HepG2 (cell line): ENCODE measurements at places on chromosomes 6 and 20. TPM values are rescaled to one million over a fixed set of nuclear protein-coding genes. Genes with fewer than 3 reads are reported as not detected.

The XKR7 gene
- not detected in 2 replicates for total RNA-seq

The BMP6 gene
- total RNA-seq, result 0.09 TPM in 1 of 2 replicates, not detected in the other

The CNR1 gene
- not detected in 2 replicates for total RNA-seq

The IER3 gene
- 28.7 and 51.1 TPM in 2 replicates for total RNA-seq

The RPRD1B gene
- total RNA-seq, result 41.5 and 45.6 TPM in 2 replicates

The TLDC2 gene
- 1.2 and 1.6 TPM in 2 replicates for total RNA-seq

The STX11 gene
- total RNA-seq, result not detected in 2 replicates

The MYB gene
- 0.20 and 0.44 TPM in 2 replicates for total RNA-seq

The SSTR4 gene
- not detected in 2 replicates for total RNA-seq

The SMPDL3A gene
- total RNA-seq, result 6.4 and 7.8 TPM in 2 replicates

The KIF25 gene
- total RNA-seq, result not detected in 2 replicates

- no peak for DNase-seq
- no peaks in the 10 kb centered on the region for H3K36me3 ChIP-seq
- H3K4me3 ChIP-seq, result no peak overlapping the region
- no peak overlapping the region for H3K27ac ChIP-seq
Observed at GRCh38 chr6:112027942-112028674, 25.8 kb upstream of the CCN6 start.

DNA sequence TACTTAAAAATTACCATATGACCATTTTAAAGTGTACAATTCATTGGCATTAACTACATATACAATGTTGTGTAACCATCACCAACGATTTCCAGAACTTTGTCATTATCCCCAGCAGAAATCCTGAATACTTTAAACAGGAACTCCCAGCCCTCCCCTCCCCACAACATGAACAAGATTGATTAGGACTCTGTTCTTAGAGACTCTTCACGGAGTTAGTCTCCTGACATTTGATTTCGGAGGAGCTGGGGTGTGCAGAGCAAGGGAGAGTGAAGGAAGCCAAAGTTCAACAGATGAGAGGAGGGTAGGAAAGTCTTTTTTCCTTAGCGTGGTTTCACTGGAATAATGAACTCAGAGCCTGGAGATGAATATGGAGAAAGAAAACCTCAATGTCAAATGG, 17.2 kb upstream of the QKI start:
- no peaks in the 10 kb centered on the region for H3K36me3 ChIP-seq
- no peak for DNase-seq
- no peak overlapping the region for H3K27ac ChIP-seq
- no peak overlapping the region for H3K4me3 ChIP-seq
- H3K27me3 ChIP-seq, result no peaks in the 10 kb centered on the region

DNA sequence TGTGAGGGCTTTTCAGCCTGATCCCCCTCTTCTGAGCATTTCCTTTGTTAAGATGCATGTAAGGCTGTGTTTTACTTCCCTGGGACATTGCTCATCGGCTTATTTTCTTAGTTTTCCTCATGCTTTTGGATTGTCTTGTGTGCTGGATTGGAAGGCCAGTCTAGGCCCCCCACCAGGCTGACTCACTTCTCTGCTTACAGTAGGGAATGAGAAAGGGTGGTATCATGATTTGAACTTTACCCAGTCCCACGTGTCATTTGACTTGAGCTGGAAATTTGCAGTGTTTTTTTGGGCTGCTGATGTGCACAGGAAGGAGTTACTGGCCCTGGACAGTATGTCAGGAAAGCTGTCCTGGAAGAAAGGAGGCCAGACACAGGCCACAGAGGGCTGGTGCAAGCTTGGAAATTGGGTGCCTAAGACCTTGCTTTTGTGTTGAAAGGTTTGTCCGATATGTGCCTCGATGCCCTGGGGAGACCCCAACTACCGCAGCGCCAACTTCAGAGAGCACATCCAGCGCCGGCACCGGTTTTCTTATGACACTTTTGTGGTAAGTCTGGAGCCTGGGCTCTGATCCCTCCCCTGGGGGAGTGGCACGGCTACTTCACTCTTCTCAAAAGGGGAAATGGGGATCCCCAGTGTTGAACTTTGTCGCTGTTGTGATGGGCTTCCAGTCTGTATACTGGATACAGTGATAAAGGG, 12.8 kb downstream of the RNF114 start:
- H3K36me3 ChIP-seq, result peaks cover 46% of the 10 kb centered on the region
- peak; percentile 68 for DNase-seq
- H3K4me1 ChIP-seq, result peaks cover 55% of the 10 kb centered on the region
- H3K4me3 ChIP-seq, result no peak overlapping the region
- no peaks in the 10 kb centered on the region for H3K27me3 ChIP-seq

- no peak overlapping the region for H3K4me3 ChIP-seq
- H3K27ac ChIP-seq, result no peak overlapping the region
- H3K27me3 ChIP-seq, result peaks cover 36% of the 10 kb centered on the region; the same call in 2 of the 3 replicates
Observed at GRCh38 chr6:19691465-19692167, 145.6 kb upstream of the ID4 start.

DNA sequence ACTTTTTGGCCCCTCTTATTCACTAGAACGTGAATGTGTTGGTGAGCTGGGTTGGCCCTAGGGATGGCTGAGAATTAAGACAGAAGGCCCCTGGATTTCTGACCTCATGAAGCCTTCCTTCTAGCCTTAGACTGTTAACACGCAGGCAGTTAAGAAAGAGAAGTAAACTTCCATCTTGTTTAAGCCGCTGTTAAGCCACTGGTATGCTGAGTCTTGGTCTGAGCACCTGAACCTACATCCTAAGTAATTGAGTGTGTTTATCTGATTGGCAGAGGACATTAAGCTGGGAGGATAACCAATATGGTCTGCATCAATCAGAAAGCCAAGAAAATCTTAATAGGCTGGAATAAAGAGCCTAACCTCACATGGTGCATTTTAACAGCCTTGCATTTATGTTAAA, 535.0 kb upstream of the ARID1B start:
- H3K27ac ChIP-seq, result no peak overlapping the region
- no peak overlapping the region for H3K4me3 ChIP-seq
- no peaks in the 10 kb centered on the region for H3K27me3 ChIP-seq
- no peaks in the 10 kb centered on the region for H3K36me3 ChIP-seq
- DNase-seq, result no peak

GRCh38 chr6:38460186-38460585, 179.5 kb downstream of the BTBD9 start:
- H3K36me3 ChIP-seq, result no peaks in the 10 kb centered on the region
- no peak for DNase-seq
- H3K4me3 ChIP-seq, result no peak overlapping the region
- no peak overlapping the region for H3K27ac ChIP-seq
- no peaks in the 10 kb centered on the region for H3K27me3 ChIP-seq
- no peaks in the 10 kb centered on the region for H3K4me1 ChIP-seq

- no peak overlapping the region for H3K4me3 ChIP-seq
- DNase-seq, result no peak
- H3K27me3 ChIP-seq, result peaks cover 65% of the 10 kb centered on the region
- no peaks in the 10 kb centered on the region for H3K4me1 ChIP-seq
- no peaks in the 10 kb centered on the region for H3K36me3 ChIP-seq
Observed at GRCh38 chr6:166197361-166197760, 29.7 kb upstream of the TBXT start.

- no peaks in the 10 kb centered on the region; the same call in 1 of the 2 replicates for H3K27me3 ChIP-seq
- no peaks in the 10 kb centered on the region for H3K36me3 ChIP-seq
- no peak overlapping the region for H3K4me3 ChIP-seq
Observed at GRCh38 chr6:142729618-142730017, 215.4 kb downstream of the HIVEP2 start.

- no peak for DNase-seq
- H3K4me3 ChIP-seq, result no peak overlapping the region
- peaks cover 60% of the 10 kb centered on the region for H3K4me1 ChIP-seq
- no peak overlapping the region for H3K27ac ChIP-seq
Observed at GRCh38 chr20:17936761-17937732, 31.5 kb downstream of the SNX5 start.

GRCh38 chr20:31595654-31596411, 9.3 kb upstream of the ID1 start:
- peak overlapping the region; percentile 48 for H3K4me3 ChIP-seq
- peak overlapping the region; percentile 90 for H3K27ac ChIP-seq
- DNase-seq, result peak; percentile 96
- H3K27me3 ChIP-seq, result no peaks in the 10 kb centered on the region
- H3K36me3 ChIP-seq, result no peaks in the 10 kb centered on the region

GRCh38 chr6:2980465-2980855, 9.1 kb upstream of the SERPINB6 start:
- DNase-seq, result no peak
- no peak overlapping the region for H3K27ac ChIP-seq
- H3K36me3 ChIP-seq, result no peaks in the 10 kb centered on the region
- 0 out of 3 replicates have a peak, but pooled peaks cover 11% of the 10 kb centered on the region for H3K27me3 ChIP-seq
- H3K4me3 ChIP-seq, result no peak overlapping the region

- no peaks in the 10 kb centered on the region; the same call in 1 of the 2 replicates for H3K27me3 ChIP-seq
- H3K4me1 ChIP-seq, result peaks cover 24% of the 10 kb centered on the region
- no peak overlapping the region for H3K4me3 ChIP-seq
Observed at GRCh38 chr6:106163446-106163965, 77.4 kb downstream of the PRDM1 start.

DNA sequence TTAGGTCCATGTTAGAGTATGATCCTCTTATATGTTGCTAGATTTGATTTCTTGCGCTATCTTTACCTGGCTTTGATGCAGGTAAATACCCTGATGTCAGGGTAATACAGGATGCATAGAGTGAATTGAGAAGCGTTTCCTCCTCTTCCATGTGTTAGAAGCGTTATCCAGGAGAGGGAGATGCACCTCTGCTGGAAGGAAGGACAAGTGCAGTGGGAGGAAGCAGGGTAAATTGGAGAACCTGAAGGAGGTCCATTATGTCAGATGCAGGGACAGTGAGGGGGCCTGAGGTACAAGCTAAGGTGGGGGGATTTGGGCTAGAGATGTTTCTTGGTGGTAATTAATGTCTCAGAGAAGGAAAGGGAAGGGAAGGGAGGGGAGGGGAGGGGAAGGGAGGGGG, 7.7 kb downstream of the SHLD1 start:
- no peak for DNase-seq
- no peak overlapping the region for H3K27ac ChIP-seq
- peaks cover 2% of the 10 kb centered on the region; the same call in 1 of the 2 replicates for H3K36me3 ChIP-seq
- H3K4me3 ChIP-seq, result no peak overlapping the region

DNA sequence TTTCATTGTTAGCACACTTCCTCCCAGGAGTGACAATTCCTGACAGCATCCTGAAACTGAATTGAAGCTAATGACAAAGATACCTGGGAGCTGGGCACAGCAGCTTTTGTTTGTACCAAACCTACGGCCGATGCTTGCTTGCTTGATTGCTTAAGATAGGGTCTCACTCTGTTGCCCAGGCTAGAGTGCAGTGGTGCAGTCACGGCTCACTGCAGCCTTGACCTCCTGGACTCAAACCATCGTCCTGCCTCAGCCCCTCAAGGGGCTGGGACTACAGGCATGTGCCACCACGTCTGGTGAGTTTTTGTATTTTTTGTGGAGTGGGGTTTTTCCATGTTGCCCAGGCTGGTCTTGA, 84.7 kb upstream of the SCP2D1 start:
- no peak overlapping the region for H3K27ac ChIP-seq
- DNase-seq, result no peak
- H3K4me3 ChIP-seq, result no peak overlapping the region
- no peaks in the 10 kb centered on the region for H3K36me3 ChIP-seq
- H3K27me3 ChIP-seq, result no peaks in the 10 kb centered on the region
- peaks cover 22% of the 10 kb centered on the region for H3K4me1 ChIP-seq

- H3K36me3 ChIP-seq, result no peaks in the 10 kb centered on the region
- DNase-seq, result no peak
- H3K4me1 ChIP-seq, result peaks cover 67% of the 10 kb centered on the region
- H3K4me3 ChIP-seq, result peak overlapping the region; percentile 87
Observed at GRCh38 chr6:143679041-143679440, 1.3 kb downstream of the PHACTR2 start.

- H3K4me3 ChIP-seq, result no peak overlapping the region
- DNase-seq, result no peak
- peaks cover 5% of the 10 kb centered on the region; the same call in 1 of the 3 replicates for H3K27me3 ChIP-seq
- H3K36me3 ChIP-seq, result no peaks in the 10 kb centered on the region
Observed at GRCh38 chr6:169445227-169445626, 191.6 kb upstream of the THBS2 start.

DNA sequence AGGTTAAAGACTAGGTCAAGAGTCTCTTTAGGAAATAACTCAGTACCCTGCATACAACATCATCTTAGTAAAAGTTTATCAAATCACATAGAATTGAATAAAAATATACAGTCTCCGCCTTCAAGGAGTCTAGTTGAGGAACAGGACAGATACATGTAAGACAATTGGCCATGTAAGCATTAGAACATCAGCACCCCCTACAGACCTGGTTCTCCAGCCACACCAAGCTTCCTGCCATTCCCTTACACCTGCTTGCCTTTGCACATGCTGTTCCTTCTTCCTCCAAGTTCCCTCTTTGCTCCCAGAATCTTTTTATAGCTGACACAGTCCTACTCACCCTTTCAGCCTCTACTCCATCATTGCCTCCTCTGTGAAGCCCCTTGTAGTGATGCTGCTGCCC, 187.8 kb upstream of the LRFN2 start:
- DNase-seq, result no peak
- H3K36me3 ChIP-seq, result no peaks in the 10 kb centered on the region
- no peak overlapping the region for H3K4me3 ChIP-seq
- no peak overlapping the region for H3K27ac ChIP-seq
- H3K4me1 ChIP-seq, result no peaks in the 10 kb centered on the region

DNA sequence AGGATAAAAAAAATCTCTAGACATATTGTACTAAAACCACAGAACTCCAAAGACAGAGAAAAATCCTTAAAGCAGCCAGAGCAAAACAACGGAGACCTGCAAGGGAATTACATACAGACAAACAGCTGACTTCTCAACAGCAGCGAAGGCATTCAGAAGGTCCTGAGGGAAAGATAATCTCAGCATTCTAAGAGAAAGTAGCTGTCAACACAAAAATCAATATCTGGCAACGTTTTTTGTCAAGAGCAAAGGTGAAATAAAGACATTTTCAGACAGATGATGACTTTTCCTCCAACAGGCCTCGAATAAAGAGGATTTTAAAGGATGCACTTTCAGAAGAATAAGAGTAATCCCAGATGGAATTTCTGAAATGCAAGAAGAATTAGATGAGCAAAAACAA, 6.1 kb upstream of the SCGN start:
- peak; percentile 35 for DNase-seq
- H3K4me1 ChIP-seq, result peaks cover 63% of the 10 kb centered on the region
- H3K36me3 ChIP-seq, result no peaks in the 10 kb centered on the region
- no peak overlapping the region for H3K27ac ChIP-seq

- no peak overlapping the region for H3K4me3 ChIP-seq
- H3K4me1 ChIP-seq, result peaks cover 75% of the 10 kb centered on the region
- H3K27ac ChIP-seq, result no peak overlapping the region
- DNase-seq, result peak; percentile 45
- H3K27me3 ChIP-seq, result no peaks in the 10 kb centered on the region
Observed at GRCh38 chr6:85460921-85461797, 11.3 kb downstream of the NT5E start.

DNA sequence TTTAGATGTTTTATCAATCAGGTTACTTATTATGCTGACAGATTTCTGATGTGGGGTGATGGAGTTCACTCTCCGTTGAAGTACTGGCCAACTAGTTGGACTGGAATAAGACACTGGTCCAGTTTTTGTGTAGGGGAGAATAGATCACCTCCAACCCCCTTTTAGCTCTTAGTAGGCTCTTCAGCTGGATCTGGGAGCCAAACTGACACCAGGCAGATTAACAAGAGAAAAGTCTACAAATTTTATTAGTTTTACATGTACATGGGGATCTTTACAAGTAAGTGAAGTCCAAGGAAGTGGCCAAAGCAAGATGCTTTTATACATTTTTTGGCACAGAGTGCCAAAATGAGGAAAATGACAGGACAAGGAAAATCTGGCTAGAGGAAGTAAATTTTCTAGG, 107.1 kb downstream of the UBE3D start:
- no peaks in the 10 kb centered on the region for H3K27me3 ChIP-seq
- no peaks in the 10 kb centered on the region; the same call in 1 of the 3 replicates for H3K36me3 ChIP-seq
- DNase-seq, result no peak
- no peak overlapping the region for H3K4me3 ChIP-seq
- H3K4me1 ChIP-seq, result no peaks in the 10 kb centered on the region
